ENCODE measurements at places on chromosomes 6 and 20.

DNA sequence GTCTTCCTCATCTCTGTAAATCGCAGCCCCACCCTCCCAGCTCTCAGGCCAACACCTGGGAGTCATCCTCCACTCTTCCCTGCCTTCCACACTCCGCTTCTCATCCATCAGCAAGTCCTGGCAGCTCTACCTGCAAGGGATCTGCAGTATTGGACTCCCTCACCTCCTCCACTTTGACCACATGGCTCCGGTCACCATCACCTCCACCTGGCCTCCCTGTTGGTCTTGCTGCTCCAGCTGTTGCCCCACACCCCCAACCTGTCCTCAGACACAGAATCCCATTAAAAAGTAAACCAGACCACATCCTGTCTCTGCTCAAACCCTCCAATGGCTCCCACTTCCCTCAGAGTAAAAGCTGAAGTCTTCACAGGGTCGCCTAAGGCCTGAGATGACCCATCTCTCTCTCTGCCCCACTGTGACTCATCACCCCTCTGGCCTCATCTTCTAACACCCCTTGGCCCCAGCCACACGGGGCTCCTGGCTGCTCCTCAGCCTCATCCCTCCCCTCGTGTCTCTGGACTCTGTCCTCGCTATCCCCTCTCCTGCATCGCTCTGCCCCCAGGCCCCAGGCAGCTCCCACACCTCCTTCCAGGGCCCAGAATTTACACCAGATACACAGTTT lies 185.1 kb upstream of the SULF2 start:
- no peak for DNase-seq

- no peak for DNase-seq
These were observed 65.1 kb upstream of the TOP1 start for GRCh38 chr20:40963505-40963845.

- DNase-seq, result no peak
These were observed 74.8 kb downstream of the ASCC3 start for GRCh38 chr6:100806296-100806695.

DNA sequence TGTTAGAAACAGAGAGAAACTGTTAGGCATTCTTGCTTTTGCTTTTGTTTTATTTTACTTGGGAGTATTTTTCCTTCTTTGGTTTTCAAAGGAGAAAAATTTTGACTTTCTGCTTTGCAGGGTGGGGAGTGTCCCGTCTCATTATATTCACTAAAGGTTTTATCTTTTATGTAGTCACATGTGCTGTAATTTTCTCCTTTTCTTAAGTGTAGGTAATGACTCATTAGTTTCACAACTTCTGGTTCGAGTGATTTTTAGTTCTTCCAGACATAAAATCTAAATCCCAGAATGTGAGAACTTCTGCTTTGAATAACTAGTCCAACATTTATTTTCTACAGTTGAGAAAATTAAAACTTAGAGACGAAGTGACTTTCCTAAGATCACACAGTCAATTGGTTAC lies 37.7 kb downstream of the ADGRF1 start:
- no peak for DNase-seq

- DNase-seq, result no peak
These were observed 105.5 kb downstream of the PDSS2 start for GRCh38 chr6:107353773-107354382.

- peak; percentile 10 for DNase-seq
These were observed 93.9 kb downstream of the RNASET2 start for GRCh38 chr6:166862287-166862977.

- no peak for DNase-seq
These were observed 356 bp downstream of the TBXT start for GRCh38 chr6:166167258-166167731.

DNA sequence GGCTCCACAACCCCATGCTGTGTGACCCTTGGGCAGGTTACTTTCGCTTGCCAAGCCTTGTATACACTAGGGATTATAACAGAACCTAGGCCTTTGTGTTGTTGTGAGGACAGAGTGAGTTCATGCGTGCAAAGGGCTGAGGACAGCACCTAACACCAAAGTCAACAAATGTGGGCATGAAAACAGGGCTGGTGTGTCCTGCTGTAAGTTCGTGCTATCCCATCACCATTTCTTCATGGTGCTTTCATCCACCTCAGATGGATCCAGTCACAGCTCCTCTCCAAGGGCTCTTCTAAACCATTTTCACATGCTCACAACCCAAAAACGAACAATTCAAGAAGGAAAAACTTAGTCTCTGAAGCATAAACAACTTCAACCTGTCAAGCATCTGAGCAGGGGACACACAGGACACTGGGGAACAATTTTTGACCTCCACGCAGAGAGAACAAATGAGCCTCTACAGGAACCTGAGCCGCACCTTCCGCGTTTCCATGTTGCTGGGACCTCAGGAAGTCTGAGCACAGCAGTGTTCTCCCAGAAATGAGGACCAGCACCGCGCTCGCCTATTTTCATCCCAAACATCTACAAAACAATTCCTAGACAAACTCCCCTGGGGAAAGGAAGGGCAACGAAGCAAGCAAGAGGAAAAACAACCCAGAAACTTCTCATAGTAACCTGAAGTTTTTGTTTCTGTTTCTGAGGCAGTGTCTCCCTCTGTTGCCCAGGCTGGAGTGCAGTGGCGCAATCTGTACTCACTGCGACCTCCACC lies 3.1 kb downstream of the LRP11 start:
- no peak for DNase-seq

GRCh38 chr20:16368645-16369292 lies 204.5 kb downstream of the KIF16B start:
- no peak for DNase-seq

GRCh38 chr20:63114006-63114692 lies 101.8 kb downstream of the YTHDF1 start:
- no peak for DNase-seq

- no peak for DNase-seq
These were observed 4.9 kb upstream of the PI16 start for GRCh38 chr6:36949636-36950035.

GRCh38 chr6:112040956-112041355 lies 12.9 kb upstream of the CCN6 start:
- no peak for DNase-seq

DNA sequence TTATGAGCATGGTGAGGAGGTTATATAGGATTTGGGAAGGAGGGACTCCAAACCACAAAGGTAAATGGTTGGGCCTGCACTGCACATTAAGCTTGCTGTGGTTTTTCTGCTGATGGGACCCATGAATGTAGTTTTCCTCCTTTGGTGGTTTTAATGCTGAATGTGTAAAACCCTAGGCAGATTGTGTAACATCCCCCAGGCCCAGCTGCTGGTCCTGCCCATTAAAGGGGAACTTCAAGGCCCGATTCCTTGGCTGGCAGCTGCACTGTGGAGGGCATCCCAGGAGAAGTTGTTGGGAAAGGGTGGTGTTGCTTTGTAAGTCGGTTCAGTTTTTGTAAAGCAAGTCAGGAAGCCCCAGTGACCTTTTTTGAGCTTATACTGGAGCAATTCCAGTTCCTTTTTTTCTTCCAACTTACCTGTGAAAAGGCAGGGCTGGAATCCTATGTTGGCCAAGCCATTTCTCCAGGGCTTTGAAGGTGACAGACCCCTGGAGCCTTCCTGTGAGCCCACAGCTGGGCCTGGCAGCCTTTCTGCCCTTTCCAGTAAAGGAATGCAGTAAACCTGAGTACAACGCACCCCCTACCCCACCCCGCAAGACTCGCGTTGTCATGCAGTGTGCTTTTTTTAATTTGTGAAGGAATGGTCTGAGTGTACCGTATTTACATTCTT lies 43.1 kb upstream of the NAA20 start:
- DNase-seq, result no peak

- DNase-seq, result peak; percentile 56
These were observed 675 bp upstream of the TRERF1 start for GRCh38 chr6:42452171-42453030.

GRCh38 chr6:16688984-16689636 lies 72.2 kb downstream of the ATXN1 start:
- DNase-seq, result no peak

- no peak for DNase-seq
These were observed 27.1 kb downstream of the PARD6B start for GRCh38 chr20:50758469-50758868.

- no peak for DNase-seq
These were observed 52.1 kb downstream of the RNASET2 start for GRCh38 chr6:166904101-166904746.

- no peak for DNase-seq
These were observed 77.5 kb downstream of the ATXN1 start for GRCh38 chr6:16683641-16684194.

- DNase-seq, result no peak
These were observed 133.2 kb downstream of the MRPL14 start for GRCh38 chr6:43993881-43994523.

DNA sequence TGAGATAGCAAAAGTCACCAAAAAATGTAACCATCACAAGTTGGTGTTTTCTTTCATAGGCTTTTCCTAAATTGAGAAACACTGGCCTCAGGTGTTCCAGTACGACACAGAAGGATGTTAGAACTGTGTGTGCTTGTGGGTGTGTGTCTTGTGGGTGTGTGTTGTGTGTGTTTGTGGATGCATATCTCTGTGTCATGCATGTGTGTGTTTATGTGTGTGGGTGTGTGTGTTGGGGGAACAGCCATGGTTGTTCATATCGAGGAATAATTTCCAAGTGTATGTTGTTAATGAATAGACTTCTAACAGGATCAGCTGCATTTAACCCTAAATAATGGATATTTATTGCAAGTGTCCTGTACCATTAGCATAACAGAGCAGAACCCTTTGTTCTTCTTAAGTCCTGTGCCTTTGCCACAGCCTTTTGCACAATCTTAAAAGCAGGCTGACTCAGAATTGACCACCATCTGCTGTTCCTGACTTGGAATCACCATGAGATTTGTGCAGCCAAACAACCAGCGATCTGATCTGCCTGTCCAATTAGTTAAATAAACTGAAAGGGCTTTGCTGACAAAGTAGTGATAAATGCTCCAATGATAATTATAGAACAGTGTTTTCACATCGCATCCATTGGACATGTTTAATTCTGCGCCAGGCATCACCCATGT lies 7.6 kb downstream of the CD93 start:
- no peak for DNase-seq

DNA sequence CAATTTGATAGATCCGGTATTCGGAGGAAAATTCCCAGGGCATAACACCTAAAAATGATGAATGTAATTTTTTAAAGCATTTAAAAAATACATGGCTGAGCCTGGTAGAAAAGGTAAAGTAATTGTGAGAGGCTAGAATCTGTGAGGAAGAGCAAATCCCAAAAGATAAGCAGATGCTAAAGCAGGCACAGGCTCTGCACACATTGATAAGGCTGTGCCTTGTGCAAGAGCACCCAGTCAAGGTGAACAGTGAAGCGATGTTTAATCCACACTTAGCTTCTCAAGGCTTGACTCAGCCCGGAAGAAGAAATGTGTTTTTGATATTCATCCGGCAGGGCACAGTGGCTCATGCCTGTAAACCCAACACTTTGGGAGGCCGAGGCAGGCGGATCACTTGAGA lies 5.1 kb upstream of the EPB41L2 start:
- DNase-seq, result no peak

DNA sequence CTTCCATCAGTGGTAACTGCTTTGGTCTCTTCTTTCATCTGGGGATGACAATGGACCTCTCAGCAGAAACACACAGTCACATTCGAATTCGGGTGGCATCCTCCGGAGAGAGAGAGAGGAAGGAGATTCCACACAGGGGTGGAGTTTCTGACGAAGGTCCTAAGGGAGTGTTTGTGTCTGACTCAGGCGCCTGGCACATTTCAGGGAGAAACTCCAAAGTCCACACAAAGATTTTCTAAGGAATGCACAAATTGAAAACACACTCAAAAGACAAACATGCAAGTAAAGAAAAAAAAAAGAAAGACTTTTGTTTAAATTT lies 6.1 kb downstream of the EDN1 start:
- DNase-seq, result no peak

GRCh38 chr6:135586844-135587243 lies 89.3 kb upstream of the AHI1 start:
- DNase-seq, result peak; percentile 70

DNA sequence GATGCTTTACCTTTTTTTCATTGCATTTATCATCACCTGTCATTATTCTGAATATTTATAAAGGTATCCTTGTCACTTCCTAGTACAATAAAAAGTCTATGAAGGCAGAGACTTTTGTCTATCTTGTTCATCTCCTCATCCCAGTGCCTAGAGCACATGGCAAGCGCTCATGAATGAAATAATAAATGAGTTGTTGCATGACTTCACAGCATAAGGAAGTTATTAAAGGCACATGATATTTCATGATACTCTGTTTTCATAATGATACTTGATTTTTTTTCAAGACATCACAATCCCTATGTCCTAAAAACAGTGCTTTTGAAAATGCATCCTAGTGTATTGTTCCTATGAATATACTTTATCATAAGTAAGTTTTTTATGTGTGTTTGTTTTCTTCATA lies 310.6 kb upstream of the RSPO3 start:
- no peak for DNase-seq

GRCh38 chr6:53066874-53067706 lies 1.9 kb downstream of the FBXO9 start:
- DNase-seq, result no peak

- DNase-seq, result peak; percentile 48
These were observed 34.6 kb downstream of the FBXO5 start for GRCh38 chr6:152948150-152948768.

- no peak for DNase-seq
These were observed 133.6 kb downstream of the SH3BGRL2 start for GRCh38 chr6:79764747-79765146.

GRCh38 chr20:38599410-38599882 lies 2.2 kb upstream of the ARHGAP40 start:
- DNase-seq, result no peak

DNA sequence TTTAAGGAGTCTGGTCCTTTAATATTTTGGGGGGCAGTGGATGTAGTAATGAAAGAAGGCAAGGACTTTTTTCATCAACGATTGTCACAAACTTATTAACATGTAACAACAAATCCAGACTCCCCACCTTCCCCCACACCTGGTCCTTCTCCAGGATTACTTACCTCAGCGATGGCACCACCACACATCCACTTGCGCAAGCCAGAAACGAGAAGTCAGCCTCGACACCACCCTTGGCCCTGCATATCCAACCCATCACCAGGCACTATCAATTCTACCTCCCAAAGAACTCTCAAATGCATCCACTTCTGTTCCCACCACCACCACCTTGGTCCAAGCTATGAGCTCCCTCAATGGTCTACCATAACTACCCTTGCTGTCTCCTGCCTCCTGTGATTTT lies 6.6 kb downstream of the EZR start:
- DNase-seq, result no peak

DNA sequence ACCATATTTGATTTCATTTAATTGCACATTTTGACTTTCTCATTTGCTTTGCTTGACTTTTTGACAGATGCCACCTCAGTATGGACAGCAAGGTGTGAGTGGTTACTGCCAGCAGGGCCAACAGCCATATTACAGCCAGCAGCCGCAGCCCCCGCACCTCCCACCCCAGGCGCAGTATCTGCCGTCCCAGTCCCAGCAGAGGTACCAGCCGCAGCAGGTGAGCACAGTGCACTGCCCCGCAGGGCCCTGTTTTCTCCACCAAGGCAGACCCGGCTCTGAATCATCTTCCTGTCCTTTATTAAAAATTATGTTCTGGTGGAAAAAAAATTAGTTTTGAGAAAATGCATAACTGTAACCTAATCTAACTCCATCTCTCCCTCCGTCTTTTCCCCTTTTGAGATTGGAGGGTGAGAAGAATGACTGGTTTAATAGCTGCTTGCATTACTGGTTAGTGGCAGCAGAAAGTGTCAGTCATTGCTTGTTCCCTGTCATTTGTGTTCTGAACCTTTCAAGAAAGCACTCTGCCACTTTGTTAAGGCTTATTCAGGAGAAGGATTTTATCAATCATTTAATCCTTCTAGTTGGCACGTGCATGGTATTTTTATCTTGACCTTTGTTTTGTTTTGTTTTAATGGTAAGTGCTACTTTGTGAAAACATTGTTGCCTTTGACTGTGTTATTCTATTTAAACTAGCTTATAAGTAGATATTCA lies 124.3 kb downstream of the ARID1B start:
- no peak for DNase-seq

- DNase-seq, result no peak
These were observed 255.9 kb upstream of the SULF2 start for GRCh38 chr20:48041078-48041780.

Data from activated CD4-positive, alpha-beta T cell treated with anti-CD3 and anti-CD28 coated beads, Interleukin-2, amount 50 U/mL, for 16 hours (primary cell).